Caco-2 (cell line): ENCODE measurements at places on chromosomes 3 and 15. TPM values are rescaled to one million over a fixed set of nuclear protein-coding genes. Genes with fewer than 3 reads are reported as not detected.

DNA sequence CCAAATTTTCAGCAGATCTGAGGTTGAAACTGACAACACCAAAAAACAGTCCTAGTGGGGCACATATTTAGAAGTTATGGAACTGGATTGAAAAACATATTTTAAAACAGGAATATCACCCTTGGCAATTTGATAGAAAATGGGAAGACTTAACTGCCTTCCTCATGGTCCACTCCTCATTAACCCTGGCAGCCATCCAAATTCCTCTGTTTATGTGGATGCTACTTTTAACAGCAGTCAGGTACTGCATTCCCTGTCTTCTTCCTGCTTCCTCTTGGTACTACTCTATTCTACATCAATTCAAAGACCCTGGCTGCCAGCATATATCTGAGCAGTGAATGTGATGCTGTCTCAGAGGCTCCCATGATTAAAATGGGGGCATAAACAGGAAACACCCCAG lies 54.3 kb downstream of the PDE8A start:
- DNase-seq, result no peak
- H3K36me3 ChIP-seq, result no peaks in the 10 kb centered on the region
- no peaks in the 10 kb centered on the region for H3K27me3 ChIP-seq
- H3K27ac ChIP-seq, result no peak overlapping the region

GRCh38 chr3:127616836-127617605 lies 12.0 kb upstream of the PODXL2 start:
- DNase-seq, result no peak
- no peaks in the 10 kb centered on the region for H3K27me3 ChIP-seq
- peaks cover 2% of the 10 kb centered on the region for H3K36me3 ChIP-seq
- H3K4me3 ChIP-seq, result no peak overlapping the region
- no peak overlapping the region for H3K27ac ChIP-seq

- DNase-seq, result no peak
- no peak overlapping the region for H3K4me3 ChIP-seq
- H3K36me3 ChIP-seq, result no peaks in the 10 kb centered on the region
- no peaks in the 10 kb centered on the region for H3K27me3 ChIP-seq
These were observed 60.2 kb downstream of the CACNA1D start for GRCh38 chr3:53554559-53555067.

- H3K27ac ChIP-seq, result no peak overlapping the region
- no peaks in the 10 kb centered on the region for H3K4me1 ChIP-seq
- no peaks in the 10 kb centered on the region for H3K36me3 ChIP-seq
- no peak for DNase-seq
These were observed 473.6 kb downstream of the SI start for GRCh38 chr3:164604687-164605086.

GRCh38 chr3:52128118-52128683 lies 26.0 kb downstream of the POC1A start:
- DNase-seq, result peak; percentile 36
- no peaks in the 10 kb centered on the region; the same call in 1 of the 2 replicates for H3K36me3 ChIP-seq
- no peaks in the 10 kb centered on the region for H3K27me3 ChIP-seq
- H3K4me3 ChIP-seq, result no peak overlapping the region

DNA sequence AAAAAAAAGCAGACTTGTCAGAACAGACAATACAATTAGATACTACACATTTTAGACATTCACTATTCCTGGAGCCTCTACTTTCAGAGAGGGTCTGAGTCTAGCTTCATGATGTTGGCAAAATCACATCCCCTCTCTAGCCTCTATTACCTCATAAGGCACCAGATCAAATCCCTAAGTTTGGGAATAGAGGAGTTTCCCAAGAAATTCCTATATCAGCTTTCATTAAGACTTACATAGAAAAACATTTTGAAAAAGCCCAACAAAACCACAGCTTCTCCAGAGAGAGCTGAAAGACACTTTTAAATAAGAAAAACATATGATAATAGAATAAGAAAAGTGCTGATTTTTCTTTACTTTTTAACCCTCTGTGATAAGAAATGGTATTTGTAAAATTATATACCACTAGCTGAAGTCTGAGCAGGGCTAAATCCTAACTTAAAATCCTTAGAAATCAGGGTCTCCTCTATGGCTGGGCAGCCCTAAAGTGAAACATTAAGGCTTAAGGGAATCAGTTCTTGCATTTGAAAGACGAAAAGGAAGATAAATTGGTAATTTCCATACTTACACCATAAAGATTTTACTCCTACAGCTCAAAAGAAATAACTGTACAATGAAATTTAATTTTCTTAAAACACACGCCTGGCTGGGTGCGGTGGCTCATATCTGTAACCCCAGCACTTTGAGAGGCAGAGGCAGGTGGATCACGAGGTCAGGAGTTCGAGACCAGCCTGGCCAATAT lies 4.3 kb downstream of the TBC1D2B start:
- H3K4me3 ChIP-seq, result no peak overlapping the region
- DNase-seq, result no peak
- H3K36me3 ChIP-seq, result no peaks in the 10 kb centered on the region
- H3K4me1 ChIP-seq, result peaks cover 9% of the 10 kb centered on the region; the same call in 1 of the 2 replicates
- H3K27ac ChIP-seq, result no peak overlapping the region
- no peaks in the 10 kb centered on the region for H3K27me3 ChIP-seq

- H3K27ac ChIP-seq, result no peak overlapping the region
- H3K36me3 ChIP-seq, result no peaks in the 10 kb centered on the region
These were observed 25.8 kb downstream of the RAF1 start for GRCh38 chr3:12638105-12638504.

- peaks cover 48% of the 10 kb centered on the region for H3K4me1 ChIP-seq
- H3K4me3 ChIP-seq, result no peak overlapping the region
- H3K36me3 ChIP-seq, result no peaks in the 10 kb centered on the region
- H3K27ac ChIP-seq, result peak overlapping the region; percentile 34
- H3K27me3 ChIP-seq, result no peaks in the 10 kb centered on the region
These were observed 103.5 kb downstream of the MYLK start for GRCh38 chr3:123780656-123781055.

GRCh38 chr3:111539351-111540331 lies 2.4 kb upstream of the CD96 start:
- no peaks in the 10 kb centered on the region for H3K36me3 ChIP-seq
- peak; percentile 72 for DNase-seq
- H3K4me1 ChIP-seq, result peaks cover 14% of the 10 kb centered on the region; the same call in 1 of the 2 replicates
- H3K27ac ChIP-seq, result no peak overlapping the region
- no peak overlapping the region for H3K4me3 ChIP-seq

DNA sequence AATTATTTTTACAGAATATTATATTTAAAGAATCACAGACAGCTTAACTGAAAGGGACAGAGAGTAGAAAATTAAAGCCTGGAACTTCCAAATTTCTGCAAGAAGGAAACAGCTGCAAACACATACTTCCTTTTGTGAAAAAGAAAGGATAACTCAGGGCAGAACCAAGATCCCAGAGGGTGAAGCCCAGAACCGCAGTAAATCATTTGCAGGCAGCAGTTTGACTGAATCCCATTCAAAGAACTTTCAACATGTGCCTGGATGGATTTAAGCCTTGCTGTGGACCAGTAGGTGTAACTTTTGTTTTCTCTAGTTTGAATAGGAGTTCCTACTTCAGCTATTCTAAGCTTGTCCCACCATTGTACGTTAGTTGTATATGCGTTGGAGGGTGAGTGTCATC lies 733.2 kb downstream of the ROBO2 start:
- H3K27me3 ChIP-seq, result no peaks in the 10 kb centered on the region
- no peaks in the 10 kb centered on the region for H3K36me3 ChIP-seq
- no peak overlapping the region for H3K27ac ChIP-seq
- H3K4me3 ChIP-seq, result no peak overlapping the region

- no peak overlapping the region for H3K27ac ChIP-seq
- no peaks in the 10 kb centered on the region for H3K36me3 ChIP-seq
- H3K4me1 ChIP-seq, result no peaks in the 10 kb centered on the region
- no peaks in the 10 kb centered on the region for H3K27me3 ChIP-seq
- no peak for DNase-seq
These were observed 9.8 kb downstream of the AGBL1 start for GRCh38 chr15:86089422-86089821.

- peak overlapping the region; percentile 60 for H3K4me3 ChIP-seq
- DNase-seq, result no peak
These were observed 7.3 kb downstream of the VILL start for GRCh38 chr3:37997791-37998370.

DNA sequence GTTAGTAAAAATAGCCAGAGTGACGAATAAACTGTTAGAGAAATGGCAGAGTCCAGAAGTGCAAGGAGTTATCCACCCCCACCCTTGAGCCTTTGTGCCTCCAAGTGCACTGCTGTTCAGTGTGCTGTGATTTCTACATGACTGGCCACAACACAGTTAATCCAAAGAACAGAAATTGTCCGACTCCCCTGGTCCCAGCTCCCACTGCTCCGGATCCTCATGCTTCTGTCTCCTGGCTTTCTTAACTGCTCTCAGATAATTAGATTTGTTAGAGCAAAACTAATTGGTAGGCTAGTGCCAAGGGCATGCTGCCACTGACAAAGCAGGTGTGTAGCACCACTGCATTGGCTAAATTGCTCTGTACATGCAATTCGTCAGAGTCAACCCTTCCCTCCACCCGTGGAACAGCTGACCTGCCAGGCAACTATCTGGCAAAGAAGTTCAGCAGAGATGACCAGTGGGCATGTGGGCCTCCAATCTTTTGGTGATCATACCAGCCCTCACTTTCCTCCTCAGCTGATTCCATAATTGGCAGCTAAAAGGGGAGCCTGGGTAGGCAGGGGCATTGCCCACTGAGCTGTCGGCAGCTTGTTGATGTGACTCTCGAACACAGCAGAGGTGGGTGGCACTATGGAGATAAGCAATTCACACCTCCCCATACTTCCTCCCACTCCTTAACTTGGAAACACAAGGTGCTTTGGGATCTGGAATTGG lies 18.9 kb upstream of the ACAP2 start:
- H3K36me3 ChIP-seq, result no peaks in the 10 kb centered on the region
- no peak overlapping the region for H3K27ac ChIP-seq
- H3K27me3 ChIP-seq, result no peaks in the 10 kb centered on the region
- no peak for DNase-seq
- peaks cover 5% of the 10 kb centered on the region; the same call in 1 of the 2 replicates for H3K4me1 ChIP-seq

- peaks cover 28% of the 10 kb centered on the region for H3K4me1 ChIP-seq
- no peak for DNase-seq
- H3K27me3 ChIP-seq, result no peaks in the 10 kb centered on the region
- 0 out of 2 replicates have a peak, but pooled peaks cover 2% of the 10 kb centered on the region for H3K36me3 ChIP-seq
- H3K4me3 ChIP-seq, result no peak overlapping the region
- peak overlapping the region; percentile 2 for H3K27ac ChIP-seq
These were observed 102.7 kb downstream of the CGNL1 start for GRCh38 chr15:57479005-57479404.

DNA sequence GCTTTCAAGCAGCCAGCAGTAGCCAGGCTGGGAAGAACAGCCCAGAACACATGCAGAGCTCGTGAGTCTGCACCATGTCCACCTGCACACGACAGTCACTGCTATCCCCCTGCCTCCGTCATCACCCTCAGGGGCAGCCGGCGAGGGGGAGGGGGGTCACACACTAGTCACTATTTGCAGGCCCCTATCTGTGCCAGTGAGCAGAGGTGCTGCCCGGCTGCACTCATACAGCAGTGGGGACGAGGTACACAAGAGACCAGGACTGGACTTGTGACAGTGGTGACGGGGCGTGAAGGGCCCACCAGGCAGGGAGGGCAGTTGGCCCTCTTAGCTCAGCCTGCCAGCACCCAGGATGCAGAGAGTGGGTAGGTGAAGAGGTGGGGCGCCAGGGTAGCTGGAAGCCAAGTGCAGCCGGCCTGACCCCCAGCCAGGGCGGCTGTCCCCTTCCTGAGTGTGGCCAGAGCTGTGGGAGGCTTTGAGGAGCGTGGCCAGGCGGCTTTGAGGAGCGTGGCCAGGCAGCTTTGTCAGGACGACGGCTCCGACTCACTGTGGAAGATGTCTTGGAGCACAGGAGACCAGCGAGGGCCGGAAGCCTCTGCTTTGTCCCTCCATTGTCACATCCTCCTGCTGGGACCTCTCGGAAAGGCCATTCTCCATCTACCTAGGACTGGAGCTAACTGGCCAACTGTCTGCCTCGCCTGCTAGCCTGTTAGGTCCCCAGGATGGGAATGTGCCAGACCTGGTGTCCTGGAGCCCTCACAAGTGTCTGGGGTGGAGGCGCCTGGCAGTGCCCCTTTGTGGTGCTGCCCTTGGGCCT lies 52.1 kb upstream of the FGD5 start:
- no peak for DNase-seq
- no peaks in the 10 kb centered on the region for H3K36me3 ChIP-seq
- H3K4me1 ChIP-seq, result no peaks in the 10 kb centered on the region
- H3K4me3 ChIP-seq, result no peak overlapping the region
- no peak overlapping the region for H3K27ac ChIP-seq
- H3K27me3 ChIP-seq, result no peaks in the 10 kb centered on the region; the same call in 1 of the 2 replicates

GRCh38 chr3:172656602-172657001 lies 54.3 kb downstream of the NCEH1 start:
- no peaks in the 10 kb centered on the region for H3K4me1 ChIP-seq
- no peak overlapping the region for H3K27ac ChIP-seq
- H3K27me3 ChIP-seq, result no peaks in the 10 kb centered on the region
- H3K36me3 ChIP-seq, result no peaks in the 10 kb centered on the region
- no peak for DNase-seq
- H3K4me3 ChIP-seq, result no peak overlapping the region

DNA sequence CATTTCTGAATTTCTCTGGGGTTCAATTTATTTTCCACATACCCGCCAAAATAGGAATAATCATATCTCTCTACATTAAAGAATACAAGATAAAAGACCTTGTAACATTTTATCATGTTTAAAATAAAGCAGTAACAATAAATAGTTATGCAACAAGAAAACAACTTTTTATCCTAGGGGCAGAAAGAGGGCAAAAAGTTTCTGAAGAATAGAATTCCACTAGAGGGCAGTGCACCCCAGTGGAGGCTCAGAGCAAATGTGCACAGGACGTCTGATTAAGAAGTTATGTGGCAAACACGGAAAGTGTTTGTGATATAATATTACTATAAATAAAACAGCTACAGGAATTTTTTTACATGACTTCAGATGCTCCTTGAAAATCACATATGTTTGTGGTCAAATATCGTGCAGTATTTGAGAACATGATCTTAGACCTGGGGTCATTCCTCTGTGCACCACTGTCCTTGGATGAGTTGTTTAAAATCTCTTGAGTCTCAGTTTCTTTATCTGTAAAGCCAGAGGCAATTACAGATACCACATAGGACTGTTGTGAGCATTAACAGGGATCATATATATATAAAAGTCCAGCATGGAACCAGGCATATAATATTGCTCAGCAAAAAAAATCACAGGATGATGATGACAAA lies 13.2 kb upstream of the PIK3R4 start:
- H3K27ac ChIP-seq, result no peak overlapping the region
- H3K27me3 ChIP-seq, result no peaks in the 10 kb centered on the region
- no peaks in the 10 kb centered on the region for H3K4me1 ChIP-seq
- DNase-seq, result peak; percentile 65
- H3K36me3 ChIP-seq, result no peaks in the 10 kb centered on the region

DNA sequence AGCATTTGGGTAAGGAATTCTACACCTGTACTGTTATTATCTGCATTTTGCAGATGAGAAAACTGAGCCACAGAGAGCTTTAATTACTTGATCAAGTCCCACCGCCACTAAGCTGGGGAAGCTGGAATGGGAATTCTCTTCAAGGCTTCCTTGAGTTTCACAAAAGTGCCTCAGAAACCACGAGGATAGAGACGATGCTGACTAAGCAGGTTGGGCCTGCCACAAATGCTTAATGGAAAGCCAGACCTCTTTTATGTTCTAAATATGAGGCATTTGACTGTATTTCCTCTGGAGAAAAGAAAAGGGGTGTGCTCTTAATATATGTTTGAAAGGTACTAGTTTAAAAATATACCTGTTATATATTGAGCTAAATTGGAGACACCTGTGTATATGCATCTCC lies 34.7 kb downstream of the ADAMTS9 start:
- no peaks in the 10 kb centered on the region for H3K27me3 ChIP-seq
- DNase-seq, result no peak
- no peak overlapping the region for H3K4me3 ChIP-seq

Gene CRABP1
- total RNA-seq, result 113 and 116 TPM in 2 replicates

Gene TIMP4
- 1.4 and 1.6 TPM in 2 replicates for total RNA-seq

Gene EPHA6
- total RNA-seq, result 2.7 and 2.9 TPM in 2 replicates

Gene P3H2
- 37.9 and 55.8 TPM in 2 replicates for total RNA-seq

Gene CCR4
- total RNA-seq, result 0.16 TPM in 1 of 2 replicates, not detected in the other
